ENCODE measurements at places on chromosomes 1 and 21.

- peak; percentile 54 for DNase-seq
Measured at GRCh38 chr1:62210960-62211359, 16.3 kb downstream of the L1TD1 start.

DNA sequence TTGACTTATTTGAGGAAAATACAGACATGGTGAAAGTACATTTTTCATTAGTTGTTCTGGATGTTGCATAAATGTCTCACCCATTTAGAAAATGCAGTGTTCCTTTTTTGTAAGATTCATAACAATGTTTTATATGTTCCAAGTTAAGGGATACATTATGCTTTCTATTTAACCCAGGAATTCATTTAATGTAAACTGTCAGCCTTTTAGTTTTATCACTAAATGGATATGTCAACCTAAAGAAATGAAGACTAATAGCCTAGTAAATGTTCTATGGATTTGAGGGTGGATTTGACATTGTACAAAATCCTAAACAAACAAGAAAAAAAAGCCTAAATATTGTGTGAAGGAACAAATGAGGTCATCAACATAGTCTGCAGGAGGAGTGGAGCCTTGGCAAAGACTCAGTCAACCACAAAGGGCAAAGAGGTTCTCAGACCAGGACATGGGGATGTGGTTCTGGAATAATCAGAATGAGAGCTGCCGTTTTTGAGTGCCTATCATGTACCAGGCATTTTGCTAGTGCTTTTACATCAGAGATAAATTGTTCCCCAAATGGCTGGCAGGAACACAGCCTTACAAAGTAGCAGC lies 8.8 kb upstream of the INSL5 start:
- DNase-seq: peak; percentile 64

DNA sequence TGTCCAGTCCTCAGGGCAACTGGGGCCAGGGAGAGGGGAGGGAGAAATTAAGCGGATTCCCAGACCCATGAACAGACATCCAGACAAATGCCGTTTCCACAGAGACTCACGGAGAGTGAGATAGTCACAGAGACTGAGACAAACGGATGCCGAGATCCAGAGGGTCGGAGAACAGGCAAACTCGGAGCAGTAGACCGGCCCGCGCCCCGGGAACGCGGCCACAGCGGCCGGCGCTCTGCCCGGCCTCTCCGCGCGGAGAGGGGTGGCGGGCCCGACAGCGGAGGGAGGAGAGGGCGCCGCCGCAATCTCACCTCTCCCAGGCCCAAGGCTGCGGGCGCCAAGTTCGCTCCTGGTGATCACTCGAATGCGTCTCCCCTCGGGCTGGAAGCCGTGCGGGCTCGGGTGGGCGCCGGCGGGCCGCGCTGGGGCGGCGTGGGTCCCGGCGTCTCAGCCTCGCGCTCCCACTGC lies 831 bp upstream of the FOXD2 start:
- peak; percentile 49 for DNase-seq

DNA sequence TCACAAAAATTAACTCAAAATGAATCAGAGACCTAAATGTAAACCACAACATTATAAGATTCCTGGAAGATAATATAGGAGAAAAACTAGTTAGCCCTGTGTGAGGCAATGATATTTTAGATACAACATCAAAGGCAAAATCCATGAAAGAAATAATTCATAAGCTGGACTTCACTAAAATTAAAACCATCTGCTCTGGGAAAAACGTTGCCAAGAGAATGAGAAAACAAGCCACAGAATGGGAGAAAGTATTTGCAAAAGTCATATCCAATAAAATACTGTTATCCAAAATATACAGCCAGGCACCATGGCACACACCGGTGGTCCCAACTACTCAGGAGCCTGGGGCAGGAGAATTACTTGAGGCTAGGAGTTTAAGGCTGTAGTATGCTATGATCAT lies 70.3 kb downstream of the SYF2 start:
- DNase-seq: no peak

DNA sequence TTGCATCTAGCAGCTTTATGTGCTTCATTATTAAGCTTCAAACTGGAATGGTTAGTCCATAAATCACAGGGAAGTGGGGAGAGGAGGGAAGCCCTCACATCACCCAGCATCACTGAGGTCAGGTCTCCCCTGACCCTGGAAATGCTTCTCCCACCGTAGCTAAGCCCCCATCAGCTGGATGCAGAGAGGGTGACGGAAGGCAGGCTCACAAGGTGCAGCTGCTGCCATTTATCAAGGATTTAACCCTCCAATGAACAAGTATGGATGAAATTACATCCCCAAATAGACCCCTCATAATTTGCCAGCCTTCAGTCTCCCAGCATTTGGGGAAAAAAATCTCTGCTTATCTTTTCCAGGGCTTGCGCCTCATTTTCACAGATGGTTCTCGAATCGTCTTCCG lies 60.8 kb downstream of the PGM1 start:
- no peak for DNase-seq

DNA sequence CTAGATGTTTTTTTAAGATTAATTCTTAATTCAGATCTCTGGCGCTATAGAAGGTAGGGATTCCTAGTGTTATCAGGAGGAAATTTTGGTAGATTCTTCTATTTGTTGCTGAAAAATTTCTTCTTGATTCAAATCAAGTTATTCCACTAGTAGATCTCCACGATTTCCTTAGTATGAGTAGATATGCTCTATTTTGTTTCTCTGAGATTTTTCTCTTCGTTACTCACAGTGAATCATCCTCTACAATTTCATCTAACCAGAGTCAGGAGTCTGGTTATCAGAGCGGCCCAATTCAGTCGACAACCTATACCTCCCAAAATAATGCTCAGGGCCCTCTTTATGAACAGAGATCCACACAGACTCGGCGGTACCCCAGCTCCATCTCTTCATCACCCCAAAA lies 18.8 kb upstream of the HAX1 start:
- no peak for DNase-seq

DNA sequence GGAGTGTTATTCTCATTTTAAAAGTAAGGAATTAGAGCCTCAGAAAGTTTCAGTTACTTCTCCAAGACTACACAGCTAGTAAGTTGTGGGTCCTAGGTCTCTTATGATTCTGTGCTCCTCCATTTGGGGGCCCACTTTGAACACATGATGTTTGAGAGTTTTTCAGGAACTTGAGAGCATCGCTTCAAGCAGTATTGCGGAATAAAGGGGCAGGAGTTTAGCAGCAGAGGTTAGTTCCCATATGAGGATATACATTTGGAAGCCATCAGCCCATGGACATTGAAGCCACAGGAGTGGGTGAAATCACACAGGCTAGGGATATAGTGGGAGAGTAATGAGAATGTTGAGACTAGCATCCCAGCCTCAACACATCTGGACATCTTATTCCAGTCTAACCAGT lies 143.2 kb downstream of the RASAL2 start:
- DNase-seq: no peak

DNA sequence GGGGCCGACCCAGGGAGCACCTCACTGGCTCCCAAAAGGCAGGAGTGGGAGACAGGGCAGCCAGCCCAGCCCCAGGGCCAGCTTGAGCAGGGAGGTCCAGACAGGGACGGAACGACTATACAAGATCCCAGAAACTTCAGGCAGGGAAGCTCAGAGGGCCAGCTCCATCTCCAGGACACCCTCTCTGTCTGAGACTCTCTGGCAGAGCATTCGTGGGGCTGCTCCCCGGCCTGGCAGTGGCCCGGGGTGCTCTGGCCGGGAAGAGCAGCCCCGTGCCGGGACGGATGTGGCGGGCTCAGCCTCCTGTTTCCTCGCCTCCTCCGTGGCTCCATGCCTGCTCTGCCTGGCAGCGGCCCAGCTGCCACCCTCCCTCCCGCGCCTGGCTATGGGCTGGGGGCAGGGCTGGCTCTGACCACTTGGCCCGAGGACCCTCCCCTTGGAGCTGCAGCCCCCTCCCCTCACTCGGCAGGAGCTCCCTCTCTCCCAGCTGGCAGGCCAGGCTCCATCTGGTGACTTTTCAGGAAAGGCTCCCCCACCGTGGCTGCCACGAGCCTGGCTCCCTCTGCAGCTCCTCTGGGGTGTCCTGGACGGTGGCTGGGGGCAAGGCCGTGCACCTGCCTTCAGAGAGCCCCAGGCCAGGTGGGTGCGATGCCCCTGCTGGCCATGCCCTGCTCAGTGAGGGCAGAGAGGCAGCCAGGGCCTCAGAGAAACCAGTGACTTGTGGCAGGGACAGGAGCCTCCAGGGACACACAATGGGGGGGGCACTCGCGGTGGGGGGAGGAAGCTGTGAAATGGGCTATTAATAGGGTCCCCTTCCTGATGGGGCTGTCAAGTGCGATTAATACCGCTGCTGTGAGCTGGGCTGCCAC lies 5.6 kb upstream of the PLCH2 start:
- DNase-seq: no peak

DNA sequence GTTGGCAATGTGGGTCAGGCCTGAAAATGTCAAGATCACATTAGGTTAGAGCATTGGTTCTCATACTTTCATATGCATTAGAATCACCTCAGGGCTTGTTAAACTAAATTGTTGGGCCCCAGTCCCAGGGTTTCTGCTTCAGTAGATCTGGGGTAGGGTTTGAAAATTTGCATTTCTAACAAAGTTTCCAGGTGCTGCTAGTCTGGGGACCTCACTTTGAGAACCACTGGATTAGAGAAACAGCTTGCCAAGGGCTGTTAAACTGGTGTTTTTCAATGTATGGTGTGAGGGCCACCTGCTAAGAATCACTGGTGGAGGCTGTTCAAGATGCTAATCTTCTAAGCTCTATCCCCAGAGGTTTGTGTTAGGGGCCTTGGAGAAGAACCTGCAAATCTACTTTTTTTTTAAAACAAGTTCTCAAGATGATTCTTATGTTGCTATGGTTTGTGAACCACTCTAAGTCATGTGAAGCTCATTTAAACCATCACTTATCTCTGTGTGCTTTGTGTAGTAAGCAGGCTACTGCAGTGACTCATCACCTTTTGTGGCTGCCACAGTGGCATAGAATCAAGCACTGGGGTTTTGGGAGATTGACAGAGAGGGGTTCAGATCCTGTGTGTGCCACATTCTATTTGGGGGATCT lies 152.2 kb downstream of the S1PR1 start:
- peak; percentile 59 for DNase-seq

GRCh38 chr1:9809100-9809510 lies 14.7 kb downstream of the CLSTN1 start:
- no peak for DNase-seq

Data from M059J (cell line).